Omental fat pad (tissue), 4 donors: ENCODE measurements at places on chromosomes 7 and 10.

DNA sequence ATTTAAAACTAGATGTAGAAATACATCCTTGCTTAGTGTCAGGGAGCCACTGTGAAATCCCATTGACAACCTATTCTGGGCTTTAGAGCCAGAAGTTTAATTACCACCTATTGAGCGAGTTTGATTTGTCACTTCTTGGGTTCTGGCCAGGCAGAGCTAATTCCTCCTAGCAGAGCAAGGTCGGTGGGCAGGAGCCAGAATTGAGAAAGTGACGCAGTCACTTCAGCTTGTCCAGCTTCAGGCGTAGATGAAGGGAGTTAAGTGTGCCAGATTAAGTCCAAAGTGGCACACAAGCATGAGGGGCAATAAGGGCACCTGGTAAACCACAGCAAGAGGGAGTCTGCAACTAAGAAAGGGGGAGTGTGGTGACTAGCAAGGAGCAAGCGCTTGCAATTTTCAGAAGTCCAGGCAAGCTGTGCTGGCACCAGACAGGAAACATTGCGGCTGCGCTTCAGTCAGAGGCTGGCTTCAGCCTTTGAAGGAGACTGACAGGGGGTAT, 119.4 kb downstream of the ST7 start:
- DNase-seq = no peak

GRCh38 chr10:25901199-25901598, 32.8 kb upstream of the MYO3A start:
- DNase-seq = no peak

DNA sequence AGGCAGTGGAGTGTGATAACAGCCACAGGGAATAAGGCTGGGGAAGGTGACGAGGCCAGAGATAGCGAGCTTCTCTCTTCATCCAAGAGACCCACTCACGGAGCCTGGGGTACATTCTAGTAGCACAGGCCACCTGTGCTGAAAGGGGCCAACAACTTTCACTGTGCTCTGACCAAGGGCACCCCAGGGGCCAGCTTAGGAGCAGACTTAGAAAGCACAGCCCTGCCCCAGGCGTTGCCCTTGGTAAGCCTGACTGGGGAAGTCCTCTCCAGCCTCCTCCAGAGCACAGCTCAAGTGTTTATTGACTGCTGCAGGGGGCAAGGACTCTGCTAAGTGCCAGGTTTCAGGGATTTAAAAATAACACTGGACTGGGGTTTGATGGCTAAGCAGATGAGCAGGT, 44.7 kb downstream of the EBF3 start:
- DNase-seq = no peak

- DNase-seq = peak; percentile 46
These were observed 41.8 kb downstream of the BLNK start for GRCh38 chr10:96229568-96230030.

GRCh38 chr7:135743907-135744731, 4.5 kb downstream of the FAM180A start:
- no peak for DNase-seq
